CD4-positive, alpha-beta T cell treated with Interleukin-6 at 100 ng/mL for 8 hours (primary cell): ENCODE measurements at places on chromosomes 5 and 9.
A peak's percentile ranks its signal among the peaks of the same experiment; 100 is the strongest.

DNA sequence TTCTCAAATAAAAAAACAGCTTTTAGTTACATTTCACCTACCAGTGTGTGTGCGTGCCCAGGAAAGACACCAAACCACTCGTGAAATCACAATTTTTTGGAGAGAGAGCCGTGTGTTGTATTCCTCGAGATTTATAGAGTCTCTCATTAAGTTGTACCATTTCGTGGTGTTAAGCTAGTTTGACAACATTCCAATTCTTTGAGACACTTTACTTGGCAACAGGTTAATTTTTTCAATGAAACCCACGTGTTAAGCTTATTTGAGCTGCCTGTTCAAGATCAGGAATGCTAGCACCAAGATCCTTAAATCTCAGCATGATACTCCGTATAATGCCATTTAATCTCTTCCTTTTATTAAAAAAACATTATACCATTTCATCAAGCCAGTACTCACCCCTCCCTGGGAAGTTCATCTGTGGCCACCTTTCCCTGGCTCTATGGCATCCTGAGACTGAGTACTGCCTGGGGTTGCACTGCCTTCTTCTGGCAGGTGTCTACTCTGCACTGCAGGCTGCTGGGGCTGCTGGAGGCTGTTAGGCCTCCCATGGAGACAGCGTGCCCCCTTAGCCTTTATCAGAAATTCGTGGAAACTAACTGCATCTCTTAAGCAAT lies 143.7 kb downstream of the ARHGAP26 start:
- no peak for DNase-seq

DNA sequence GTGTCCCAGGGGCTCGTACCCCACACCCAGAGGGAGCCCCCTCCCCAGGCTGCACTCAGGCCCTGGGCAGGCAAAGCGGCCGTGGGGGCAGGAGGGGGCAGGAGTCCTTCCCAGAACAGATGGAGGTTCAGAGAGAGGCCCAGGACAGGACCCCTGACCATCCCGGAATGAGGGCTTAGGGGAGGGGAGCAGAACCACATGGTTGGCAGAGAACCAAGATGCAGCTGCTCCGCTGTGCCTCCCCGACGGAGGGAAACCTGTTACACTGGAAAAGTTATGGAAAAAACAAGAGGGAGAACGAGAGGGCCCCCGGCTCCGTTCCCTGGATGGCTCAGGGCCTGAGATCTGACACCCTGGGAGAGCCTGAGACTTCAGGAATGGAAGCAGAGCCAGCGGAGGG lies 22.7 kb downstream of the SLC12A7 start:
- DNase-seq, result no peak

- no peak for DNase-seq
Observed at GRCh38 chr9:3342159-3342777, 183.5 kb downstream of the RFX3 start.

DNA sequence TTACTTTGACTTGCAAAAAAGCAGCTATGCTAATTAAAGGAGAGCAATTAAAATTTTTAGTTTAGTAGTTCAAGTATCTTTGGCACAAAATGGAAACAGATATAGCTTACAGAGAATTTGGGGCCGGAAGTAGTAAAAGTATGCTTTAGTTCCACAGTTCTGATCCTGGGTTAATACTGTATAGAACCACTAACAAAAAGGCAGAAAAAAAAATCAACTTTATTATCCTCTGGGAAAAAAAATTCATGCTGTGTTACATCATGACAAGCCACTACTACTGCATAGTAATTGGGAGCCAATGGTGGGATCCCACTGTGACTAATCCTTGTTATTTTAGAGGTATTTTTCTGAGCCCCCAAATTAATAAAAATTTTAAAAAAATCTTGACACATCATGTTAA lies 246.8 kb upstream of the PRDM9 start:
- DNase-seq, result no peak

DNA sequence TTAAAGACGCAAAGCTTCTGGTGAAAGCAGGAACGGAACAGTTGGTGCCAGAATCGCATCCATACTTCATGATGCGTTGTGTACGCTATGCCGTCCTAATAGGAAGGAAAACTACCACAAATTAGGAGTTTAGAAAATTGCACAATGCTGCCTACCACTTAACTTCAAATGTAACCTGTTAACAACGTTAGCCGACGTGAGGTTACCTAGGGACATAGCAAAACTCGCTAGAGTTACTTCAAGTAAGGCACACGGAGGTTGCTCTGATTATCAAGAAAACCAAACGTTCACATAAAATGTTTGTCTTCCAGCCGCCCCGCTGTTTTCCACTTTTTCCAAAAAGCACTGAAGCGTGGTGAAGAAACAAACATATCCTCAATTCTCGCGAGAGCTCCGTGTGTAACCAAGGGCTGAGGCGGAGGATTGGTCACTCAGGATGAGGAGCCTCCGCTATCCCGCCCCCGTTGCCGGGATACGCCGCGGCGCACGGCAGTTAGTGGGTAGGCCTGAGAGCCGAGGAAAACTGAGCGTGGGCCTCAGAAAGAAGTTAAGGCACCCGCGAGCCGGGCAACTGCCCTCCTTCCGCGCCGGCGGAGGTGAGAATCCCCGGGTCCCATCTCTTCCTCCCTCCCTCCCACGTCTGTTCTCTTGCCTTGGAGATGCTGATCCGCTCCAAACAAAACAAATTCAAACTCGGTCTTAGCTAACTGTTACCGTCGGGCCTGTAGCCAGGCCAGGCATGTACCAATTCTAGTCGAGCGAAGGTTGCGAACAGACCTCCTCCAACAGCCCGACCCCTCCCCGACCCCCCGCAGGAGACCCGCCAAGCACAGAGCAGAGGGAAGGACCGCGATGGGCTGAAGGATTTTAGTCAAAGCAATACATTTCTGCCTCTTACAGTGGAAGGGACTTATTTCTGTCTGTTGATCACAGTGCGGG lies at the start of gene IFT74:
Gene IFT74, plus strand, starts transcription at position 492 of the 939 bp plus-strand sequence. CDS start 5,556 bp downstream, outside the sequence.
- peak; percentile 94 for DNase-seq

DNA sequence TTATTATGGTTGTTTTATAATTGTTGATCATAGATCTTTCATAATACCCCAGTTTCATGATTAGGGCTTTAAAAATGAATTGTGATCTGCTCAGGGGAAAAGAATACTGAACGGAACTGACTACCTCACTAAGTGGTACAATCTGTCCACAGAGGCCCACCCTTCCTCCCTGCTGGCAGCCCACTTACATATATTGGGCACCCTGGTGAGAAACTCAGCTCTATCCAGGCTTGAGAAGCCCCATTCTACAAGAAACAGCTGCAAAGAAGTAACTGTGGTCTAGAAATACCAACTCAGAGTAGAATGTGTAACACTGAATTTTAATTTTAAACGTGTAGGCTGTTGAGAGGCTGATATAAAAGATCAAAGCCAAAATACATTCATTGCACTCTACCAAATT lies 46.9 kb downstream of the TSSK1B start:
- no peak for DNase-seq

GRCh38 chr9:126028746-126029145 lies 281.6 kb downstream of the PBX3 start:
- DNase-seq, result no peak

- DNase-seq, result no peak
Observed at GRCh38 chr5:36253575-36253974, 11.8 kb upstream of the NADK2 start.

DNA sequence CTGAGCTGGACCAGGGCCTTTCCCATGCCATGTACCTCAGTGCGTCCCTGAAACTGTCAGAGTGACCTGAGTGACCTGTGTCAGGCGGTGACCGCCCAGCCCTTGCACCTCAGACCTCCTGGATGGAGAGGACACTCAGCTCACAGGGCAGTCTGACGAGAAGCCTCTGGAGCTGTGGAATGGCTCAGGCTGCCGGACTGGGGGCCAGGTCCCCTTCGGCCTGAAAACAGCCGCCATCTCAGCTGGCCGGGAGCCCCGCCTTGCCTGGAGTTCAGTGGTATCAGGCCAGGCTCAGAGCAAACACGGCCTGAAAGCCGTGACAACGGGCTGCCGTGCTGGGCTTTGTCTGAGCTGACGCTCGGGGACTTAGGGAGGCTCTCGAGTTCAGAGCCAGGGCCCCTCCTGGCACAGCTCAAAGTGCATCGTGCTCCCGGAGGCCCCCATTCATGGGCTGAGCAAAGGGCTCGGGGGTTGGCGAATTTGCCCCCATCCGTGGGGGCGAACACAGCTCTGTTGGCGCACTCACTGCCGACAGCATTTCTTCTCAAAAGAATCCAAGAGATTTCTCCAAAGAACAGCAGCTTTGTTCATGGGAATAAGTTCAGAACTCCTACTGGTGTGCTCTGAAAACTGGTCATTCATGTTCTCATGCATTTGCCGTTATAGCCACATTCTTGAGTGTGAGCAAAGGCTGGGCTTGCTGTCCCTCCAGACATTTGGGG lies 8.4 kb upstream of the SLC9A3 start:
- no peak for DNase-seq

GRCh38 chr5:16568875-16569580 lies 47.8 kb downstream of the RETREG1 start:
- no peak for DNase-seq

- DNase-seq, result no peak
Observed at GRCh38 chr9:22623236-22623635, 176.6 kb downstream of the DMRTA1 start.

- no peak for DNase-seq
Observed at GRCh38 chr5:32436553-32437242, 7.8 kb downstream of the ZFR start.

- no peak for DNase-seq
Observed at GRCh38 chr5:158023266-158023665, 164.3 kb upstream of the CLINT1 start.

DNA sequence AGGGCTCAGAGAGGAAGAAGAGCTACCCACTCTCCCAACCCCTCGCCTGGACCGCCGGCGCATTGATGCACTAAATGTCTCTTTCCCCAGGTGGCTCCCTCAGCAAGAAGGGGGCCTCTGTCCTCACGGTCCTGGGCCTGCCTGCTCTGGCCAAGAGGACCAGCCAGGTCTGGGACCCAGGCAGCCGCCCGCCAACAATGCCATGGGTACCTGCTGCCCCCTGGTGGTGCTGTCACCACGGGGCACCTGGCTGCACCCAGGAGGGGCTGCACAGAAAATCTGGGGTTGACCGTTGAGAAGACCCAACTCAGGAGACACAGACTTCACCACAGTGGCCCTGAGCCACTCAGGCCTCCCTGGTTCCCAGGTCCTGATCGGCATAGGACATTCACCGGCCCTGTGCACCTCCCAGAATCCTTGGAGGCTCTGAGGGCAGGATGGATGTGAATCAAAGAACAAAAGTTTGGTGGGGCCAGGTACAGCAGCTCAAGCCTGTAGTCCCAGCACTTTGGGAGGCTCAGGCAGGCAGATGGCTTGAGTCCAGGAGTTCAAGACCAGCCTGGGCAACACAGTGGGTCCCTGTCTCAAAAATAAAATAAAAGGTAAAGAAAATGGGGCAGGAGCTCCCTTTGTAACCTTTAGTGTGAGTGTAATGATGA lies 2.4 kb upstream of the VAV2 start:
- DNase-seq, result peak; percentile 73

GRCh38 chr5:179257176-179257682 lies 88.0 kb downstream of the ADAMTS2 start:
- no peak for DNase-seq

DNA sequence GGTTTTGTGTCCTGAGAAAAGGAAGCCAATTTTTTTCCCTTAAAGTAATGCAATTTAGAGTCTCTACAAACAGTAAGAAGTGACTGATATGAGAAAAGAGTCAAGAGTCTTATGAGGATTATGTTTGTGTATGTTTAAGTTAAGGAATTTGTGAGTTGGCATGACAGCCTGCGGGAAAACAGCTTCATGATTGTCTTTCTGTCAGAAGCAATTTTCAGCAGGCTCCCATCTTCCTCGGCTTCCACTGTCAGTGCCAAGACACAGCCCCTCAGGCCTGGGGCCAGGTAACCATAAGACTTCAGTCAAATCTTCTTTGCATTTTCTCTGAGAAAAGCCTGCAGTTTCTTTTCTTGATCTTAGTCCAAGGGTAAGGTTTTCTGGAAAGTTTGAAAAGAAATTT lies 17.0 kb upstream of the SELENOP start:
- DNase-seq, result no peak

- DNase-seq, result no peak
Observed at GRCh38 chr9:85014292-85014691, 344.8 kb downstream of the NTRK2 start.

- DNase-seq, result no peak
Observed at GRCh38 chr9:70403618-70404025, 10.8 kb downstream of the KLF9 start.

DNA sequence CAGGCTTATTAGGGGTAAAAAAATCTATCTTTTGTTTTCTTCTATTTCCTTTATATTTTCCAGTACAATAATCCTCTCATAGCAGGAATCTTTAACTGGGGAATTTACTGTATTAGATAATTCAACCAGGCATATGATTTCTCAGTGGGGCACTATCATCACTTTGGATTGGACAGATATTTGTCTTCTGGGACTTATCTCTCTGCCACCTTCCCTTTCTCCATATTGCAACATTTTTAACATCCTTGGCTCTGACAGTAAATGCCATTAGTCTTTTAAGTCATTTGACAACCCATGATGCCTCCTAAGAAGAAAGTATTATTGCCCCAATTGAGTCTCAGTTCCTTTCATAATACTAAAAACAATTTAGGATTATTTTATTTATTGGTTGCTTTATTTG lies 304.1 kb downstream of the FGF10 start:
- no peak for DNase-seq

DNA sequence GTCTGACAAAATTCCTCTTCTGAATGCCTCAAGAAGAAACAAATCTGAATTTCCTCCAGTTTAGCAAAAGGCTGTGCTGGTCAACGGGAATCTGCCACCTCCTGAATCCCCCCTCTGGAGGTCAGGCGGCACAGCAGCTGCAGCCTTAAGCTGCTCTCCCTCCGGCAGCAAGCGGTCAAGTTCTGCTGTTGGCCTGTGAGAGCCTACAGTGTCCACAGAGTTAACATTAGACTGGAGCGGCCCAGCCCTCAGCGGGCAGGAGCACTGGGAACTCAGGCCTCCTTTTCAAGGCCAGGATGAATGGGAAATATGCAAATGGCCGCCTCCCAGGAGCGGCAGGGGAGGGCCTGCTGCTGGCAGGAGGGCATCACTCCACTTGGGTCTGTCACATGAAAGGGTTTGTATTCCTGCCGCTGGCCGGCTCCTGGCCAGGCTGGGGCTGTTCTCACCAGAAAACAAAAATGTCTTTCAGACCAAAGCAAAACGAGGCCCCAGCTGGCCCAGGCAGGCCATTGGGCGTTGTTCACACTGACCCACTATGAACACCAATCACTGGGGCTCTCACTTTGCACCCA lies 8.2 kb downstream of the ACSL6 start:
- DNase-seq, result no peak

GRCh38 chr5:55227664-55228430 lies 732 bp upstream of the MCIDAS start:
- no peak for DNase-seq

DNA sequence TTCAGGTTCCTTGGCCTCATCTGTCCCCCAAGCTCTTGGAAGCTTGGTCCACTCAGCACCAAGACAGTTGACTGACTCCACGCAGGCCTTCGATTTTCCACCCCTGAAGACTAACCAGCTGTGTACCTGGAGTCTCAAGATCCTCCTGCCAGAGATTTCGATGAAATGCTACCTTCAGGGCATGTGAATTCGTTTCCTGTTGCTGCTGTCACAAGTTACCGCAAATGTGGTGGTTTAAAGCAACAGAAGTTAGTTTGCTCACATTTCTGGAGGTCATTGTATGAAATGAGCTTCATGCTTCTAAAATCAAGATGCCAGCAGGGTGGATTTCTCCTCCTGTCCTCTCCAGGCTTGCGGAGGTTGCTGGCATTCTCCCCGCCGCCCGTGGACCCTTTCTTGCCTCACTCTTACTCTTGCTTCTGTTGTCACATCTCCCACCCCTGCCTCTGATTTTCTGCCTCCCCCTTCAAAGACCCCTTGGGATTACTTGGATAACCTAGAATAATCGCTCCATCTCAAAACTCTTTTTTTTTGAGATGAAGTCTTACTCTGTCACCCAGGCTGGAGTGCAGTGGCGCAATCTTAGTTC lies 27.6 kb upstream of the RETREG1 start:
- no peak for DNase-seq
